ENCODE measurements at places on chromosomes 12 and 14.

- DNase-seq, result no peak
These were observed 30.9 kb downstream of the NT5DC3 start for GRCh38 chr12:103810111-103810510.

DNA sequence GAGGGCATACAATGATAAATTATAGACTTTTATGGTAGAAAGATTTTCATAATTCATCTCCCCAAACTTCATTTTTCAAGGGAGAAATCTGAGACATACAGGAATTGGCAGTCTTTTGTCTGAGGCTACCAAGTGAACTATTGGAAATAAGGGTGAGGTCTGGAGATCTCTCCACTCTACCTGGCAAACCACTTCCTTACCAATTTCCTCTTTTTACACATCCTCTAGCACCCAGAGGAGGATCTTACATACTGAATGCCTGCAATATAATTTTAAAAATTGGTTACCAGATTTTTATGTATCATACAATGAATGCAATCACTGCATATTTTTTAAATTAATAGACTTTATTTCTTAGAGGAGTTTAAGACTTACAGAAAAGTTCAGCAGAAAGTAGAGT, 6.6 kb downstream of the PDE6H start:
- no peak for DNase-seq

DNA sequence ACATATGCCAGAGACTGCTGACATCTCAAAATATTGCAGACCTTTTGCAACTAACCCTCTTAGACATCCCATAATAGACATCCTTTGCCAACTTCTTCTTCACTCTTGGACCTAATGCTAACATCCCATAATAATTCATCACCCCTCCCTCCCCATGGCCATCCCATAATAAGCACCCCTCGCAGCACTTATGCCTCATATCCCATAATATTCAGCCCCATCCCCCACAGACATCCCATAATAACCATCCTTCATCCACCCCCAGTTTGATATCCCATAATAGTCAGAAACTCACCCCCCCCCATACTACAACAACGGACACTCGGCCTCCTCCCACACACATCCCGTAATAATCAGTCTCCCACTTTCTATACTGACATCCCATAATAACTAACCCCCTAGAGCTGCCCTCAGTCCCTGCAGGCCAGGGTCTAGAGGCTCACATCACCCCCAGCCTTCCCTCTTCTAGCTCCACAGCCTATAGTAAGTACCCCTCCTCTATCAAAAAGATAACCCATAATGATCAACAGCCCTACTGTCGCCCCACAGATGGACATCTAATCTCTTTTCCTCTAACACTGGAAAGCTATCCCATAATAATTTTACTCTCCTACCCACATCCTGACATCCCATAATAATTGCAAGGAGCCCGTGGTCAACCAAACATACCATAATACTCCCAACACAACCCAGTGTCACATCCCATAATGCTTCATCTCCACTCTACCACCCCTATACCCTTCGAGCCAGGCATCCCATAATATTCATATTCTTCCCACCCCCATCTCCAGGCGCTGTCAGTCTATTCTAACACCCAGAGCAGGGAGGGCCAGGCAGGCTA, 792 bp upstream of the CHD4 start:
- DNase-seq, result no peak

DNA sequence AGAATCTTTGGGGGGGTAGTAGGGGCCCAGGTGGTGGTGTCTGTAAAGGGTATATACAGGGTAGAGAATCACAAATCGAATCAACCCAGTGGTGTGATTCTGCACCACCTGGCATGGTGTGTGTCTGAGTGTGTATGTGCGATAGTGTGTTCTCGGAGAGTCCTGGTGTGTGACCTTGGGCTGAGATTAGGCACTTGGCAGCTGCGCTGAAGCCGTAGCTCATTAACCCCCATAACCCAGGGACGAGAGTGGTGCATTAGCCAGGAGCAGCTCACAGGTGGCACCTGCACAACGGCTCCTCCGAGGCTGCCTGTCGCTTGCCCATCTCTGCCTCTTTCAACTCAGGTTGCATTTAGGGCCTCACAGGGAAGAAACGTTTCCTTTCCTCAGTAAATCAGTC, 15.6 kb upstream of the TESC start:
- no peak for DNase-seq

GRCh38 chr12:42483521-42483790, 106.1 kb downstream of the PRICKLE1 start:
- DNase-seq, result no peak

DNA sequence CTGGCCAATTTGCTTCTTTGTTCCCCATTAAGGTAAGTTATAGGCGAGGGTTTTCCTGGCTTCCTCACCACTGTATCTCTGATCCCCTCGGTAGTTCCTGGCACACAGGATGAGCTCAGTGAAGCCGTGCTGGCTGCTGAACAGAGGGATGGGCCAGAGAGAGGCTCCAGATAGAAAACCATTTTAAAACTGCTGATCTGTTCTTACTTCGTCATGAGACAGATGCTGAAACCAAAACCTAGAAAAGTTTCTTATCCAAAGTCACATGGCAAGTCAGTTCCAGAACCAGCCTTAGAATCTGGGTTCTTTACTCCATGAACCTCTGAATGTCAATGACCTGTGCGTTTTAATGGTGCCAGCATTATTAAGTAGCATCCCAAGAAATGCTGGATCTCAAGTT, 76.3 kb upstream of the RIN3 start:
- no peak for DNase-seq

- no peak for DNase-seq
These were observed 121.7 kb downstream of the ETNK1 start for GRCh38 chr12:22746720-22747119.

- peak; percentile 42 for DNase-seq
These were observed 9.4 kb downstream of the LHX5 start for GRCh38 chr12:113462117-113462774.

- no peak for DNase-seq
These were observed 297.5 kb downstream of the ZFP36L1 start for GRCh38 chr14:68495101-68496039.

DNA sequence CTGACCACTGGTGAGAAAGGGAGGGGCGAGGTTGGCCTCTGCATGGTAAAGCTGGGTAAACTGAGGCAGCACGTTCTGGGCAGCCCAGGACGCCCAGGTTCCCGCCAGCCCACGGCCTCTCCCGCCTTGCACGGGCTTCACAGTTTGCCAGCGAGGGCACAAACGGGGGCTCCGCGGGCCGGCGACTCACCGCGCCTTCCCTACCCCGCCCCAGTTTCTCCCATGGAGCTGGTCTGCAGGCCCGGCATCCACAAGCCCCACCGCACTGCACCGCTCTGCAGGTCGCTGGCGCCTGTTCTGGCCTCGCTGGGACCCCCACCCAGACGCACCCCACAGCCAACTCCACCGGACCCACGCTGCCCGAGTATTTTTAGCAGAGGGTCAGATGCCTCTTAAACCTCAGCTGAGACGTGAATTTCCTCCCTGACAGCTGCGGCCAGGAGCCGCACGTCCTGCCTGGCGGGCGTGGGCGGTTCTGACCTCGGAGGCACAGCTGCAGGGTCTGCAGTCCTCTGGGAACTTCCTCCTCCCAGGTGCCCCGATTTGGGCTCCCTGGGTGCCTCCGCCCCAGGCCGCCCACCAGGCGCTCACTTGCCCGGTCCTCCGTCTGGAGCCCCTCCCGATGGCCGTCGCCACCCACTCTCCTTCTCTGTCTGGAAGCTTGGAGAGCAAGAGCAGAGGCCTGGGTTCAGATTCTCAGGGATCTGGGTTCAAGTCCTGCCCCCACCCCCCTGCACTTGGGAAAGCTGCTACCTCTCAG, 29.5 kb upstream of the INF2 start:
- DNase-seq, result no peak

GRCh38 chr12:52018433-52019112, 11.8 kb downstream of the TAMALIN start:
- DNase-seq, result no peak

GRCh38 chr12:20393707-20394106, 25.4 kb downstream of the PDE3A start:
- no peak for DNase-seq

DNA sequence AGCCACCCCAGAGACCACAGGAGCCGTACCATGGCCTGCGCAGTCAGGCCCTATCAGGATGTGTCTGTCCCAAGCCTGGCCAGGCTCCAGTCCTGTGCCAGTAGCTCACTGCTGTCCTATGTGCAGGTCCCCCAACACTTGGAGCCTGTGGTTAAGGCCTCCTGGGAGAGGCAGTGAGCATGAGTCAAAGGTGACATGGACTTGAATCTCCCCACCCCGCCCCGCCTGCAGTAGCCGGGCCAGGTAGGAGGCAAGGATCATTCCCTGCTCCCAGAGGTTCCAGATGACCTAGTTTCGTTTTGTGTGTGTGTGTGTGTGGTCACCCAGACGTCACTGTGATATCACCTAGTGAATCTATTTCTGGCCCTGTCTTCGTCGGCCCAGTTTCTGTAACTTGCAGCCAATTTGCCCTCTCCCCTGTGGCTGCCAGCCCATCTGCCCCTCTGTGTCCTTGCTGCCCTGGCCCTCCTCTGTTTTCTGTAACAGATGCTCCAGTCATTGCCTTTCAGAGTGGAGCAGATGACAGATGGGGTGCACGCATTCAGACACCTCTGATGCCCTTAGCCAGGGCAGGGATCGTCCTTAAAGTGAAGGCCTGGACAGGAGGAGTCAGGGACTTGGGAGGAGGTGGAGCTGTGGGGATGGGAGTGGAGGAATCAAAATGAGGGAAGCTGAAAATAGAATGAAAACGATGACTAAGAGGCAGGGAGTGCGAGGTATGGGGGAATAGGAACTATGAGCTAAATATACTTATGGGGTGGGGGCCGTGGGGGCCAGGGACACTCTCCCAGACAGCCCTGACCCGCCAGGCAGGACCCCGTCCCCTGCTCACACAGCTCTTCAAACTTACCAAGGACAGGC, 37.4 kb downstream of the SLC6A12 start:
- no peak for DNase-seq

DNA sequence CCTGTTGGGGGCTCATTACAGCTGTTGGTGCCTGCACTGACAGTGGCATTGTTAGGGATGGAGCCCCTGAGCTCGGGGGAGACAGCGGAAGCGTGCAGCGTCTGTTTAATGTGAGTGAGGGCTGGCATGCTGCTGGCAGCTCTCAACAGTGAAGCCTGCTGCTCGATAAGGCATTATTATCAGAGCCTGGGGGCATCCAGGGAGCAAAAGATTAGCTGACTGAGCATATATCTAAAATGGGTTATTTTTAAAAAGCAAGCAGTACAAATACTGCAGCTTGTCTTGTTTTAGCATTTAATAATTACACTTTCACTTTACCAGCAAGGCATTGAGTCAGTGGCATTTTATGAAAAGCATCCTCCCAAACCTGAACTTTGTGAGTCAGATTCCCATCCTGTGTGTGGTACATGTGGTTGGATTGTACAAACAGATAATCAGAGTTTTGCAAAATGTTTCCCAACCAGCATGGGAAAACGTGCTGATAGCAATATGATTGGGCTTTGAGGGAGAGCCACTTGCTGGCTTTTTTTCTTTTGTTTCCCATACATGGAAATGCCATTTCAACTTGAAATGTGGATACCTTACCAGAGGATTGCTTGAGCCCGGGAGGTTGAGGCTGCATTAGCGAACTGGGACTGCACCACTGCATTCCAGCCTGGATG, 150.8 kb downstream of the PRKCH start:
- DNase-seq, result no peak

Measured in stimulated activated CD4-positive, alpha-beta T cell treated with anti-CD3 and anti-CD28 coated beads, Interleukin-12 subunit alpha, Interleukin-12 subunit beta, amount 100 ng/mL, for 48 hours (primary cell).